ENCODE measurements at places on chromosomes 1 and 21.

- no peak for DNase-seq
Observed at GRCh38 chr1:6454856-6455751, 10.9 kb downstream of the TNFRSF25 start.

- no peak for DNase-seq
Observed at GRCh38 chr1:234231061-234231892, 142.0 kb upstream of the COA6 start.

DNA sequence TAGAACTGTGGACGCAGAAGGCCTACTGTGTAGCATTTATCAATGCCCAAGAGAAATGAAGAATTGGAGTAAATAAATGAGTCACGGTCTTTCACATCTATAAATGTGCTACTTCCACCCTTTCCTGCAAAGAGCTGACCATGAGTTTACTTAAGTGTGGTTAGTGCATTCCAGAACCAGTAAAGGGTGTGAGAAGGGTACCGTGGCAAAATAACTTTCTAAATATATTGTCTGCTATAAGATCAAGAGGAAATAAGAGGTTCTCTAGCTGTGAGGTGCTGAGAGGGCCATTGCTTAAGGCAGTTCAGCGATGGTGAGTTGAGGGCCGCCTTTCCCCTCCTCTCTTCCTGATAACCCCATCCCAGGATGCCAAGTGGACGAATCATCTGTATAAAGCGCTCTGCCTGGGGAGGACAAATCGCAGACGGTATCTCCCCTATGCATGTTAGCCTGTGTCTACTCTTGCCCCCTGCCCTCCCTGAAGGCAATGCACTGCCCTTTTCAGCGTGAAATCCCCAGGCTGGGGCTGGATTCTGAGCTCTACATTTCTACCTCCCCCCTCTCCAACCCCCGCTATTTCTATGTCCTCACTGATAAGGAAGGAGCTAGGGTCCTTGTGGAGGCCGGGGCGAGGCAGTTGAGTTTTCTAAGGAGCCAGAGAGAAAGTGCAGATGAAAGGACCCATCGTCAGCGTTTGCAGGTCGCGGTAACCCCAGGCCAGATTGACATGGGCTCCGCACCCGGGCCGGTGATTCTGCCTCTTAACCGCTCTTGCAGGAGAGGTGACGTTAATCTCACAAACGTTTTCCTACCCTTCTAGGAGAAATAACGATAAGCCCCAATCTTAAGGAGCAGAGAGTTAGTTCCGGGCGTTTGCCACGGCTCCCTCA is 1.5 kb upstream of the NCAM2 start:
- no peak for DNase-seq

- peak; percentile 30 for DNase-seq
Observed at GRCh38 chr1:205061665-205062069, 18.7 kb downstream of the CNTN2 start.

- DNase-seq, result no peak
Observed at GRCh38 chr1:111515291-111516004, 12.0 kb upstream of the ADORA3 start.

All from DMS 273 treated with DMSO at 0.1 percent for 48 hours (cell line).